ENCODE measurements at places on chromosomes 16 and 17. TPM values are rescaled to one million over a fixed set of nuclear protein-coding genes. Genes with fewer than 3 reads are reported as not detected.

ODAD4 gene
- polyA plus RNA-seq: 1.1 TPM

KIF2B gene
- not detected for polyA plus RNA-seq

DNA sequence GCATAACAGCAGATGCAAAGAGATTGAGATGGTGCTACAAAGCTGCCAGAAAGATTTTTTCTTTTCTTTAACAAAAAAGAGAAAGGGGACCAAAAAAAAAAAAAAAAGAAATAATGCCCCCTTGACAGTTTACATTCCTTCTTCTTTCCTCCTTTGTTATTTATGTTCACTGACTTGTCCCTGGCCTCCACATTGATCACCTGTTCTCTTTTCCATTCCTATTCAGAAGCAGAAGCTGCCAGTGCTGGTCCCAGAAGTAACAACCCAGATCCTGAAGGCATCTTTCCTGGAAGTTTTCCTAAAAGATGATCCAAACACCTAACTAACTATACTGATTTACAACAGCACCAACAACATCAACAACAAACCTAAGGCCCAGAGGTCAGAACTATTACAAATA is 728.1 kb downstream of the KCNJ2 start:
- no peak for DNase-seq

- DNase-seq: no peak
Measured at GRCh38 chr17:67068999-67069398, 24.6 kb downstream of the CACNG1 start.

GRCh38 chr16:7338826-7339225 is 6.2 kb downstream of the RBFOX1 start:
- no peak for DNase-seq

DNA sequence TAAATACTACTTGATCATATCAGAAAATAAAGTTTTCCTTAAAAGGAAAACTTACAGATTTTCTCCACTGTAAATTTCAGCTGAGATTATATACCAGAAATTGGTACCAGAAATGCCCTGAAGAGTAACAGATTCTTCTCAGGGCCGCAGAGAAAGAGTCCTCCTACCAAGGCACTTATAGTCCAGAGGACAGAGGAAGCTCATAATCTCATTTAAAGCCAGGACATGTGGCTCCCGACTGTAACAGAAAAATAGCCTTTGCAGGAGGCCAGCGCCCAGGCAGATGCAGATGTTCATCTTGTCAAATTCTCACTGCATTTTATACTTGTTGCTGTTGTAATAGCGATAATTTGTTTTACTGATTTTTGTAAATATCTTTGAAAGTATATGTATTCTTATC is 43.7 kb downstream of the TNRC6C start:
- peak; percentile 58 for DNase-seq

DNA sequence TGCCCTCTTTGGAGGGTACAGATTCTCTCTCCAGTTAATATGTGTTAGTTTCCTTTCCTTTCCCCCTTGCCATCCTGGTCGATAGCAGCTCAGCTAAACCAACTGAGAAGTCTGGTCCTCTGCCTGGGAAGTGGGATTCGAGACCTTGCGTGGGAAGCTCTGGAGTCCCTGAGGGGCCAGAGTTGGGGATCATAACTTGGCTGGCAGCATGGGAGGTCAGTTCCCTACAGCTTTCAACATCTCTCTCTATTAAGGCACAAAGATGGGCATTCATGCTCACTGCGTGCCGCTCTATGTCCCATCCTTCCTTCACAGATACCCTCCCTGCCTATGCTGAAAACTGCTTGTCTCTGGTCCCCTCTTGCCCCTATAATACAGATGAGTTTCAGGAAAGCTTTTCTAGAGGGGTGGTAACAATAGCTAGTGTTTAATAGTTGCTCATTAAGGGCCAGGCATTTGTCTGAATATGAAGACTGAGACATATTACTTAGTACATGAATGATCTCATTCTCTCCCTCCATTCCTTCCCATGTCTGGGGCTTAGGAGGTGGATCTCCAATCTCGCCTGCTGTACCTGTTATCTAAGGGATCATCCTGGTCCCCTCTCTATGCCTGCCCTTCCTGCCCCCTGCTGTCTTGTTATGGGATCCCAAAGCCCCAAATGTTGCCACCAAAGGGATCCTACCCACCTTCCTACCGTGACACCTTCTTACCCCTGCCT is 10.8 kb downstream of the THRA start:
- DNase-seq: no peak

- DNase-seq: no peak
Measured at GRCh38 chr17:80738987-80739730, 194.5 kb downstream of the RPTOR start.
